ENCODE measurements at places on chromosomes 16 and 17. TPM values are rescaled to one million over a fixed set of nuclear protein-coding genes. Genes with fewer than 3 reads are reported as not detected.

CLEC18B gene
- not detected for total RNA-seq

BCAR1 gene
- total RNA-seq: 120 TPM

C16orf54 gene
- 0.18 TPM for total RNA-seq

AANAT gene
- not detected for total RNA-seq

RNF43 gene
- 4.7 TPM for total RNA-seq

TBC1D26 gene
- 0.05 TPM for total RNA-seq

DHX58 gene
- total RNA-seq: 9.7 TPM

INCA1 gene
- 1.7 TPM for total RNA-seq

PPP1R27 gene
- not detected for total RNA-seq

ATP1B2 gene
- 0.08 TPM for total RNA-seq

SOCS1 gene
- total RNA-seq: 4.8 TPM

GP1BA gene
- 0.15 TPM for total RNA-seq

OSBPL7 gene
- total RNA-seq: 9.1 TPM

IL21R gene
- 0.10 TPM for total RNA-seq

DNAAF8 gene
- total RNA-seq: 2.3 TPM

USP6 gene
- 0.08 TPM for total RNA-seq

SLC47A1 gene
- total RNA-seq: 16.1 TPM

MYADML2 gene
- not detected for total RNA-seq

Measured in Panc1 (cell line).